ENCODE measurements at places on chromosomes 13 and 19. TPM values are rescaled to one million over a fixed set of nuclear protein-coding genes. Genes with fewer than 3 reads are reported as not detected.

CABP5 gene
- 2.8 TPM for total RNA-seq

ERFL gene
- not detected for total RNA-seq

PIH1D1 gene
- 115 TPM for total RNA-seq

PCDH17 gene
- total RNA-seq = 1.1 TPM

SPIB gene
- not detected for total RNA-seq

IRS2 gene
- 0.42 TPM for total RNA-seq

DACT3 gene
- total RNA-seq = 1.4 TPM

ACP7 gene
- 1.7 TPM for total RNA-seq

KCNJ14 gene
- 0.02 TPM for total RNA-seq

GRCh38 chr13:72523593-72523992, 203.8 kb downstream of the MZT1 start:
- no peak for DNase-seq

DNA sequence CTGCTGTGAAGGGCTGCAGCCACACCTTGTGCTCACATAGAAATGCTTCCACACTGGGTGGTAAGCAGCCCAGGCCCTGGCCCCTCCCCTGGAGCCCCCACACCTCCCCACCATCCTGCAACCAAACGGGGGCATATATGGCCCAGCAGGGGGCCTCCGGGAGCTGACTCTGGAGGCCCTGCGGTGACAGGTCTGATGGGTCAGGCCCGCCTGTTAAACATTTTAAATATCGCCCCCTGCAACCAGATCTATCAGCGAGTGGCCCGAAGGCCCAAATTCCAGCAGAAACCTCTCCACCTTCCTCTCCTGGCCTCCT, 48.0 kb upstream of the KATNAL1 start:
- DNase-seq = no peak

DNA sequence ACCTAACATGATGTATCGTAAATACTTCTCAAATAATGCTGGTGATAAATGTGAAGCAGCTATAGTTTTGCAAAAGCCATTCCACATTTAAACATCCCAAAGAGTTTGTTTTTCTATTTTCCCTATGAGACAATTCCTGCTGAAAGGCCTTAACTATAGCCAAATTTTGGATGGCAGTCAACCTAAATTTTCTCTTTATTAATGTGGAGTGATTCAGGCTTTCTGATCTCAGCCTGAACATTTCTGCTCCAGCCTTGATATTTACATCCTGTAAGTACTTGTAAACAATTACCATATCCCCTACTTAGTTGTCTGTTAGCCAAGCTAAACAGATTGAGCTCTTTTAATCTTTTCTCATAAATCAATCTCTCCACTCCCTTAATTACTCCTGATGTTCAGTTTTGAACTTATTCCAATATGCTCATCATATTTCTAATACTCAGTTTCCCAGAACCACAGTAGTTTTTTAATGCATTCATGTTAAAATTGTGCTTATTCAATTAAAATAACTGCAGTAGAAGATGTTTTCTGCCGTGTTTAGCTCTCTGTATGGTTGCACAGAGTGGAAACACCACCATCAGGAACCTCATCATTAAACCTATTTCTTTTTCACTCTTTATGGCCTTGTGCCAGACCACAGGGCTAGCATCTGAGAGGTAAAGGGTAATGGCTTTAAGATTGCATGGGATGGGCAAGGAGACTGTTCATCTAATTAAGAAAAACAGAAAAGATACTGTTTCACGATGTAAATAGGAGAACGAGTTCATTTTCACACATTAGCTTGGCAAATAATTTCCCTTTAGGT, 1235.2 kb upstream of the SLC10A2 start:
- DNase-seq = peak; percentile 65

GRCh38 chr13:34144142-34144541, 326.2 kb downstream of the RFC3 start:
- DNase-seq = no peak

- peak; percentile 77 for DNase-seq
Observed at GRCh38 chr13:33275916-33276315, 9.6 kb downstream of the STARD13 start.

DNA sequence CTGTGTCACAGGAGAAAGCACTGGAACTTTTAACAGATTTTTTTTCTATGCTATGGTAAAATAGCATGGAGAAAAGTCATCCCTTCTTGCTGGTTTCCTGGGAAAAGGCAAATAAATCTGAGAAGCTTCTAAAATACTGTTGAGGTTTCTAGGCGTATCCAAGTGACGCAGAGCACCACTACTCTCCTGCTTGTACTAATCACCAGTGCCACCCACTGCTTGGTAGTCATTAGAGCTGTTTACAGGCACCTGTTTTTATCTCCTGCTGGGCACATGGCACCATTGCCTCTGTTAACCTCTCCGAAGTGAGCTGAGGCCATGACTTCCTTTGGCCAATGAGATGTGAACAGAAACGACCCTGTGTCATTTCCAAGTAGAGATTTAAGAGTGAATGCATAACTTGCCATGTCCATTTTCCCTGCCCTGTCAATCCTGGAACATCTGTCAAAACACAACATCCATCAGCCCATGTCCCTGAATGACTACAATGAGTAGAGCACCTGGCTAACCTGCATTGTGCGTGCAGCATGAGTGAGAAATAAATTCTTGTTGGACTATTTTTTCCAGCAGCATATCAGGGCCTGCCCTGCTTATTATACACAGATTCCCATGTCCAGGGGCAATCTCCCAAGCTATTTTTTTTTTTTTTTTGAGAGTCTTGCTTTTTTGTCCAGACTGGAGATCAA, 17.3 kb upstream of the OXGR1 start:
- DNase-seq = no peak

GRCh38 chr13:83423861-83424260, 458.4 kb downstream of the SLITRK1 start:
- no peak for DNase-seq

- no peak for DNase-seq
Observed at GRCh38 chr13:106570299-106570852, 2.4 kb upstream of the ARGLU1 start.

GRCh38 chr19:58129284-58129683, 21.3 kb downstream of the ZNF329 start:
- DNase-seq = no peak

DNA sequence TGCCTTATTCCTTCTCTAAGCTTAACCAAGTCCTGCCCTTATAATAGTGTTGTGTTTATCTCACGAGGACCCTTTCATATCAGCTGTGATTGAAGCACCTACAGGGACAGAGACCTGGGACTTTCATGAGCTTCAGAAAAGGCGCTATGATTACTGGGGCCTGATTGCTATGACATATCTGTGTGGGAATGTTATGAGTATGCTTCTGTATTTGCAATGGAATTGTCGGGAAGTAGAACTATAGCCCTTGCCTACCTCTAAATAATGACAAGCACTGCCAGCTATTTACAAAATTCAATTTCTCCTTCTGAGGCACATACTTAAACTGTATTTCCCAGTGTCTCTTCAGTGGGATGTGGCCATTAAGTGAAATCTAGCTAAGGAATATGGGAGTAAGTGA, 191.5 kb downstream of the LHFPL6 start:
- no peak for DNase-seq

DNA sequence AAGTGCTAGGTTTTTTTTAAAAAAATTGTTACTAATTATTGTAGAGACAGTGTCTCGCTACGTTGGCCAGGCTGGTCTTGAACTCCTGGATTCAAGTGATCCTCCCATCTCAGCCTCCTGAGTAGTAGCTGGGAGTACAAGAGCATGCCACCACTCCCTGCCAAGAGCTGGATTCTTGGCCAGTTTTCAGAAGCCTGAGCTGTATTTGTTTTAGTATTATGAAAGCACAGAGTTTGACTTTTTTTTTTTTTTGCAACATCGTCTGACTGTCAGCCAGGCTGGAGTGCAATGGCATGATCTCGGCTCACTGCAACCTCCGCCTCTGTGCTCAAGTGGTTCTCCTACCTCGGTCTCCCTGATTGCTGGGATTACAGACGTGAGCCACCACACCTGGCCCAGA, 7.0 kb downstream of the ARMC6 start:
- peak; percentile 48 for DNase-seq

GRCh38 chr19:34503531-34504272, 22.1 kb downstream of the WTIP start:
- DNase-seq = no peak

DNA sequence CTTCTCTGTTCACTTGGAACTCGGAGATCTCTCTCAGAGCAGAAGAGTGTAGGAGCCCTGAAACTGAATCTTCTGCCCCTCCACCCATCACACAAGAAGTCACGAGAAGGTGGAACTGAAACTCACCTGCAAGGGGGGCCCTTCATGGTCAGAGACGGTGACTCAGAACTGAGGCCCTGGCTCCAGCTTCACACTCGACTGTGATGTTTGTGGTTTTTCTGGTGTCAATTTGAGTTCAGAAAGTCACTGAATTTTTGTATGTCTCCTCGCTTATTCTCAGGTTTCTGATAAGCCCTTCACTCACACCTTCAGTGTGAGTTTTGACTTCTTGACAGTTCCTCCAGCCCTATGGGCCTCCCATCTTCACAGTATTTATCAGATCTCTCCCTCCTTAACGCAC, 23.1 kb downstream of the SIGLEC5 start:
- no peak for DNase-seq

GRCh38 chr19:737591-738093, 13.3 kb upstream of the MISP start:
- no peak for DNase-seq

DNA sequence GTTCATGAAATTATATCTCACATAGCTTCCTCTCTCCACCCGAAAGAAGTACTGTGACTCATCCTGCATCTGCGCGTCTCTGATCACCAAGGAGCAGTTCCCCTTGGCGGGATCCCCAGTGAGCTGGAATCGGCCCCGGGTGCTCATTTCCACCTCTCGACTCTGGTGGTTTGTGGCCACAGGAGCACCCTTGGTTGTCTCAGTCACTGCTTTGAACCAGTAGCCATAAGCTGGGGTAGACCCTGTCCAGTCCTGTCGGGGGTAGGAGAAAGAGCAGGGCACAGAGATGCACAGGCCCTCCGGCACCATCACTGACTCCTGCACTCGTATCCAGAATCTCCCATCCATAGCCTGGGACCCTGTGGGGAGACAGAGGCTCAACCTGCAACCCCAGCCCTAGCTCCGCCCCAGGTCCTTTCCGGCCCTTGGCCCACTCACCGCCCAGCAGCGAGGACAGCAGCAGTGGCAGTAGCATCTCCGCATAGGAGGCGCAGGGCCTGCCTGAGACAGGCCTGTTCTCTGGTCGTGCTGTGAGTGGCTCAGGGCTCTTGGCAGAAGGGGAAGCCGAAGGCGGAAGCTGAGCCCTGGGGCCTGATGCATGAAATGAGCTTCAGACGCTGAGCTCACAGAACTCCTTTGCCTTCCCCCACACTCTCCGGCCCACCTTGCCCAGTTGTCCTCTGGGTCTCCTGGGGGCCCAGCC, at the start of gene SIGLEC10:
SIGLEC10 (minus strand) TSS at position 536 of the 703 bp plus-strand sequence; CDS start at position 475, 61 bp downstream.
- DNase-seq = peak; percentile 35

GRCh38 chr13:24386816-24387708, 77.7 kb downstream of the C1QTNF9 start:
- DNase-seq = no peak

DNA sequence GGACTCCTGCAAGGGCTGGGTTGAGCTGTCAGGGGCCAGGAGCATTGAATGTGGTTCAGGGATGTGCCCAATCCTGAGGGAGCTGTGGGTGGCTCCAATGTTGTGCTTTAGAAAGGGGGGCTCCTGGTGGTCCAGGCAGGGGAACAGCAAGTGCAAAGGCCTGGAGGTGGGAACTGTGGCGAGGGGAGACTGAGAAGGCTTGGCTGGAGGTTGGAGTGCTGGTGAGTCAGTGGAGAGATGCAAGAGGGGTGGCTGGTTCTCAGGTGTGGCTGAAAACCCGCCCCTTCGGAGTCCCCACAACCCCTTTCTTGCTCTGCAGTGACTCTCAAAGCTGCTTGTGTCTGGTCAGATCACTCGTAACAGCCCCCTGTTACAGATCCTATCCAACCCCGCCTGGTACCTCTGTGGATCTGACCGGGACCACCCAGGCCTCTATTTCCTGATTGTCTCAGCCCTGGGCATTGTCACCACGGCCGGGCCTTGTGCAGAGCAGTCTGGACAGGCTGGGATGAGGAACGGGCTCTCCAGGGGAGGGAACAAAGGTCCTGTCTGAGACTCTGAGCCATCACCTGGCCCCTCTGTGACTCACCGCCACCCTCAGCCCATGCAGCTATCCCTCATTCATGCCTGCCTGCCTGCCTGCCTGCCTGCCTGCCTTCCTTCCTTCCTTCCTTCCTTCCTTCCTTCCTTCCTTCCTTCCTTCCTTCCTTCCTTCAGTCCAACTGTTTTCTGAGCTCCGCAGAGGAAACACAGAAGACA, 1.4 kb upstream of the KCNN1 start:
- no peak for DNase-seq

GRCh38 chr13:45411221-45411620, 7.0 kb downstream of the SLC25A30 start:
- no peak for DNase-seq

DNA sequence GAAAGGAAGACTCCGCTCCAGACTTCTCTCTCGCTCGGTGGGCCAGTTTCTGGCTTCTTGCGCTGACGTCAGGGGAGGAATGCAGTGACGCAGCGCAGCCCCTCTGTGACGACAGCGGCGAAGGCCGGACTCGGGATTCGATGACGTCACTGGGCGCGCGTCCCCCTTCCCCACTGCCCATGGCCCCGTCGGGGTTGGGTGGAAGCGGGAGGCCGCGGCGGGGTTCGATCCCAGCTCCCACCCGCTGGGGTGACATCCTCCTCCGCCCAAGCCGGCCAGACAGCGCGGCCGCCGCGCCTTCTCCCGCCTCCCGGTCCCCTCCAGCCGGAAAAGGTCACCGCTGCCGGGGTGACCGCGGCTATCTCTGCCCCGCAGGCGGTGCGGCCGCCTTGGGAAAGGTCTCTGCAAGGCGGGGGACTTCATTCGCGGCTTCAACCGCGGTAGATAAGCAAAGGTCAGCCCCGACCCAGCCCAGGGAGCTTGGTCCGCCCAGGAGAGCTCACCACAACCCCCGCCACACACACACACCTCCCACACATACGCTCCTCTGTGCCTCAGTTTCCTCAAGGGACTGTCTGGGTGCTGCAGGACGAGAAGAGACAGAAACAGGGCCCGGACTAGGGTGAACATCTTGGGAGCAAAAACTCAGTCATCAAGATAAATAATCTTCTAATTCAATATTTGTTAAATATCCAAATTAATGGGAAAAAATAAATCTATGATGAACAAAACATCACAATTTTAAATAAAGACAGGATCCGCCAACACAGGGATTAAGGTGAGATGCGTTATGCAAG, 844 bp upstream of the RFX1 start:
- DNase-seq = no peak

DNA sequence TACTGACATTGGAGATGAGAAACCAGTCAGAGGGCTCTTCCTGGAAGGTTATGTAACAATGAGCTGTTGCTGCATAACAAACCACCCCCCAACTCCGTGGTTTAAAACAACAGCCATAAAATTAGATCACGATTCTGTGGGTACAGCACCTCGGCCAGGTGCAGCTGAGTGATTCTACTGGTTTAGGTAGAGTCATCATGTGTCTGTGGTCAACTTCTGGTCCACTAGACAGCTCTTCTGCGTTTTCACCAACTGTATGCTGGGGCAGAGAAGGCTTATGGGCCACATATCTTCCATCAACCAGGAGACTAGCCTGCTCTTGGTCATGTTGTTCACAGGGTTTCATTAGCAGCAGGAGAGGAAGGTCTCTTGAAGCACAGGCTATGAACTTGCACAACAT, 585.5 kb downstream of the KCTD12 start:
- DNase-seq = no peak

GRCh38 chr13:38763446-38764381, 76.8 kb downstream of the FREM2 start:
- peak; percentile 27 for DNase-seq
